ENCODE measurements at places on chromosomes 16 and 17.

- no peak for DNase-seq
Observed at GRCh38 chr17:16019347-16019746, 19.7 kb downstream of the TTC19 start.

DNA sequence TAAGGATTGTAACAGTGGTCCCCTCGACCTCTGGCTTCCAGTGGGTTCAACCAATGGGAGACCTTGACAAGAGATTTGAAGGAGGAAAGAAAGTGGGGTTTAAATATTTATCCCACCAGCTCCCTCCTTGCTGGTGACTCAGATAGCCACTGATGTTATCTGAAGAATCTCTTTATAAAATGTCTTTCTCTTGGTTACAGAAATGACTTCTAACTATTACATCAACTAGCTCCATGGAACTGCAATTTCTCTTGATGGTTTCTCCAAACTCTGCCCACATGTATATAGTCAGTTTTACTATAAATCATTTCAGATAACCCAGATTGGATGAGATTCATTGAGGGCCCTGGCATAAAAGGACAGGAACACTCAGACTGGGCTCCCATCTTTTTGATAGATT lies 920.2 kb upstream of the SOX9 start:
- DNase-seq = no peak

GRCh38 chr17:12591021-12591735 lies 74.5 kb upstream of the MYOCD start:
- DNase-seq = no peak

DNA sequence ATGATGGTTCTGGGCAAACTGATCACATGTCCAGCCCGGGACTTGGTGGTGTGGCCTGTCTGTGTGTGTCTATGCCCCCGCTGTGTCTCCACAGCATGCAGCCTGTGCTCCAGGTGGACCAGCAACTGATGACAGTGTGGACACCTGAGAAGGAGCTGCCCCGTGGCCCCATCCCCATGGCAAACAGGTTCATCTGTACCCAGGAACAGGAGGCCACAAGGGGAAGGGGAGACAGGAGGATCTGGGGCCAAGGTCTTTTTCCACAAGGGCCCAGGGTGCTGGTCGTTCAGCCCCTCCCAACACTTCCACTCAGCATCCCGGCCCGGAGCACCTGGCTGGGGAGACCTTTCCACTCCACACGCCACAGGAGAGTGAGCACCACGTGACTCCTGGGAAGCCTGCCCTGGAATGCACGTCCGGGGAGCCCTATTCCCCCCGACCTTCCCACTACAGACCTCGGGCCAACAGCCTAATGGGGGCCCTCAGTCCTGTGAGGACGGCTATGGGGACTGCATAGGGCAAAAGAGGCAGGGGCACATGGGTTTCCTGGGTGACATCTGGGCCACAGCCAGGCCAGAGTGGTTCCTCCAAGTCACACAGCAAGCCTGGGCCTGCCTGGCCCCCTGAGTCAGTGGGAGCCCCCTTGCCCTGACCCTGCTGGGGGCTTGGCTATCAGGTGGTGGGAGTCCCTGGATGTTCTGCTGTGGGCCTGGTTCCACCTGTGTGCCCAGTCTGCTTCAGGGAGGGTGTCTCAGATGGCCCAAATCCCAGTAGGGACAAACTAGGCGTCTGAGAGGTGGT lies 20.8 kb upstream of the NXPH3 start:
- no peak for DNase-seq
